ENCODE measurements at places on chromosomes 1 and 21.

DNA sequence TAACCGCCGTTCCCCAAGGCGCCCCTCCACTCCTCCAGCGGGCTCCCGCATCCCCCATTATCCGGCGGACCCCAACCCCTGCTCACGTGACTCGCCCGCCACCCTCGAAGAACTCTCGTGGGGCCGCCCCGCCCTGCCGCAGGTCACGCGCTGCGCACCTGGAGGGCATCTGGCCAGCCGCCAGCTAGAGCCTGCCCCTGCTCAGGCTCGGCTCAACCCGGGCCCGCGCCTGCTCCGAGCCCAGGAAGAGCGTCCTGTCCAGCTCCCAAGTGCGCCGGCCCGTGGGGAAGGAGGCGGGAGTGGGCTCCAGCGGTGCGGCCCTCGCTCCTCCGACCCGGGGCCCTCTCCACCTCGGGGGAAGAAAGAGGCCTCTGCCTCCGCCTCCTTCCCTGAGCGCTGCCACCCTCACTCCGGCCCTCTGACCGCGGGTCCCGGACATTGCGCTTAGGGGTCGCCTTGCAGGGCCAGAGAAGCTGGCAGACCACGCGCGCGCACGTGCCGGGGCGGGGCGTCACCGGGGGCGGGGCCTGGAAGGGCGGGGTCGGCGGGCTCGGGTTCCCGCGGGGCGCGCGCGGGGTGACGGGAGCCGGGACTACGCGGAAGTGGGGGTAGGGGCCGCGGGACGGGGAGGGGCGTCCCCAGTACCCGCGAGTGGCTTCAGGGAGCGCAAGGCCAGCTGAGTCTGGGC is 28.4 kb downstream of the HMGN2 start:
- peaks cover 9% of the 10 kb centered on the region for H3K4me1 ChIP-seq
- no peaks in the 10 kb centered on the region for H3K27me3 ChIP-seq
- peak overlapping the region; percentile 78 for H3K4me3 ChIP-seq
- DNase-seq = peak; percentile 39

- no peaks in the 10 kb centered on the region for H3K4me1 ChIP-seq
- no peaks in the 10 kb centered on the region for H3K27me3 ChIP-seq
- no peak overlapping the region for H3K27ac ChIP-seq
- H3K36me3 ChIP-seq = no peaks in the 10 kb centered on the region
Observed at GRCh38 chr1:31872658-31873636, 57.1 kb upstream of the SPOCD1 start.

GRCh38 chr1:198701766-198702539 is 63.1 kb downstream of the PTPRC start:
- no peaks in the 10 kb centered on the region for H3K4me1 ChIP-seq
- H3K27me3 ChIP-seq = peaks cover 5% of the 10 kb centered on the region
- no peak overlapping the region for H3K27ac ChIP-seq

GRCh38 chr1:219210067-219210466 is 36.4 kb downstream of the LYPLAL1 start:
- no peak overlapping the region for H3K4me3 ChIP-seq
- no peak for DNase-seq
- no peak overlapping the region for H3K27ac ChIP-seq
- H3K36me3 ChIP-seq = no peaks in the 10 kb centered on the region

GRCh38 chr1:158283965-158284364 is 5.8 kb upstream of the CD1C start:
- no peak overlapping the region for H3K4me3 ChIP-seq
- H3K27me3 ChIP-seq = no peaks in the 10 kb centered on the region
- H3K27ac ChIP-seq = no peak overlapping the region
- no peaks in the 10 kb centered on the region for H3K4me1 ChIP-seq
- no peaks in the 10 kb centered on the region for H3K36me3 ChIP-seq

GRCh38 chr21:25979845-25980616 is 190.5 kb downstream of the APP start:
- H3K36me3 ChIP-seq = peaks cover 37% of the 10 kb centered on the region
- no peaks in the 10 kb centered on the region for H3K4me1 ChIP-seq
- no peak overlapping the region for H3K27ac ChIP-seq
- no peaks in the 10 kb centered on the region for H3K27me3 ChIP-seq
- H3K4me3 ChIP-seq = no peak overlapping the region

GRCh38 chr1:51631747-51632146 is 14.9 kb downstream of the OSBPL9 start:
- H3K27ac ChIP-seq = no peak overlapping the region
- no peak overlapping the region for H3K4me3 ChIP-seq
- no peak for DNase-seq
- H3K27me3 ChIP-seq = no peaks in the 10 kb centered on the region
- no peaks in the 10 kb centered on the region for H3K36me3 ChIP-seq

GRCh38 chr1:111747282-111747734 is 8.1 kb upstream of the INKA2 start:
- no peak overlapping the region for H3K27ac ChIP-seq
- H3K4me3 ChIP-seq = no peak overlapping the region
- no peaks in the 10 kb centered on the region for H3K36me3 ChIP-seq
- H3K27me3 ChIP-seq = no peaks in the 10 kb centered on the region
- H3K4me1 ChIP-seq = no peaks in the 10 kb centered on the region

DNA sequence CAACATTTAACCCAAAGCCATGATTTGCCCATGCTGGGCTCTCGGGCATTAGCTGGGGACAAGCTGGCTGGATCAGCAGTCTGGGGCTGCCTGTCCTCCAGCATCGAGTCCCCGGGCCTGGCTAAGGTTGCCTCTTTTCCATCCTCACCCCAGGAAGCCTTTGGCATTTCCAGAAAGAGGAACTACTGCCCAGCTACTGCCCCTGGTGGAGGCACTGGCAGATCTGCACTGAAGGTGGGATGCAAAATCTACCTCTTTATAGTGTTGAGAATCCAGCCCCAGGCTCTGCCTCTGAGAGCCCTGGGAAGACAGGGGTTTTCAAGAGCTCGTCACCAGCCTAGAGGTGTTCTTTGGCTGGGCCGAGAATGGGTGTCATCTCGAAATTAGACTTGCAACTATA is 635.9 kb downstream of the MATN1 start:
- H3K36me3 ChIP-seq = no peaks in the 10 kb centered on the region
- no peak overlapping the region for H3K27ac ChIP-seq
- DNase-seq = no peak
- peaks cover 19% of the 10 kb centered on the region for H3K4me1 ChIP-seq
- H3K4me3 ChIP-seq = no peak overlapping the region
- no peaks in the 10 kb centered on the region for H3K27me3 ChIP-seq

DNA sequence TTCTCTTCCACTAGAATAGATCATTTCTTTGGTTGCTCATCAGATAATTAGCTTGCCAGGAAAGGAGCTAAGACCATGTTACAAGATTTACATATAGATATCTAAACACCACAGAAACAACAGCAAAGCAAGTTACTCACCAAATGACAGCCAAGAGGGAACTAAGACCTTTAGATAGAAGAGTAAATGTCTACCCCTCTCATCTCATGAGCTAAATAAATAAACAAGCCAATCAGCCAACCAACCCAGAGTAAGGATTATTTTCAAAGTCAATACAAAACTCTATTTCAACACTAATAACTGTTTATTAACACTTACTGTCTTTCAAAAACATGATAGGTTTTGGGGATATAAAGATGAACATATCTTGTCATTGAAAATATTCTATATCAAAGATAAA is 474.7 kb downstream of the LMO4 start:
- no peaks in the 10 kb centered on the region for H3K4me1 ChIP-seq
- no peaks in the 10 kb centered on the region for H3K27me3 ChIP-seq
- H3K27ac ChIP-seq = no peak overlapping the region
- no peak for DNase-seq
- no peaks in the 10 kb centered on the region for H3K36me3 ChIP-seq

GRCh38 chr1:111565968-111566367 is 53.6 kb upstream of the RAP1A start:
- H3K27me3 ChIP-seq = no peaks in the 10 kb centered on the region
- no peak overlapping the region for H3K27ac ChIP-seq
- no peak for DNase-seq
- H3K4me1 ChIP-seq = no peaks in the 10 kb centered on the region
- no peak overlapping the region for H3K4me3 ChIP-seq
